T-helper 22 cell (primary cell): ENCODE measurements at places on chromosomes 3 and 15.

DNA sequence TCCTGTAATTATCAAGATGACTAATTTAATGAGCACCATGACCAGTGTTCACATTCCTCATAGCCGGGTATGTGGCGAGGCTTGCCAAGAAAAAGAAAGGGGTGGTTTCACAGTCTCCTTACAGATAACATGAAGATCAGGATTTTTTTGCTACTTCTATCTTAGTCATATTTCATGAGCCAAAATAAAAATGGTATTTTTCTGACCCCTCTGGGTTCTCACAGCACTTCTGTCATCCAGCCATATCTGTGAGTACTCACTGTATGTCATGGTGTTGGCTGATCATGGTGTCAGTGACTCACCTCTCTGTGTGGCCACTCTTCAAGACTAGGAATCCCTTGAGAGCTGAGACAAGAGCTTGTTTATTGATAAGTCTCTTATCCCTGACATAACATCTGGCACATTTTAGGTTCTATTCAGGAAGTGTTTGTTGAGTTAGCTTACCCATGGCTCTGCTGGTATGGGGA lies 130.5 kb upstream of the LMCD1 start:
- DNase-seq = no peak

DNA sequence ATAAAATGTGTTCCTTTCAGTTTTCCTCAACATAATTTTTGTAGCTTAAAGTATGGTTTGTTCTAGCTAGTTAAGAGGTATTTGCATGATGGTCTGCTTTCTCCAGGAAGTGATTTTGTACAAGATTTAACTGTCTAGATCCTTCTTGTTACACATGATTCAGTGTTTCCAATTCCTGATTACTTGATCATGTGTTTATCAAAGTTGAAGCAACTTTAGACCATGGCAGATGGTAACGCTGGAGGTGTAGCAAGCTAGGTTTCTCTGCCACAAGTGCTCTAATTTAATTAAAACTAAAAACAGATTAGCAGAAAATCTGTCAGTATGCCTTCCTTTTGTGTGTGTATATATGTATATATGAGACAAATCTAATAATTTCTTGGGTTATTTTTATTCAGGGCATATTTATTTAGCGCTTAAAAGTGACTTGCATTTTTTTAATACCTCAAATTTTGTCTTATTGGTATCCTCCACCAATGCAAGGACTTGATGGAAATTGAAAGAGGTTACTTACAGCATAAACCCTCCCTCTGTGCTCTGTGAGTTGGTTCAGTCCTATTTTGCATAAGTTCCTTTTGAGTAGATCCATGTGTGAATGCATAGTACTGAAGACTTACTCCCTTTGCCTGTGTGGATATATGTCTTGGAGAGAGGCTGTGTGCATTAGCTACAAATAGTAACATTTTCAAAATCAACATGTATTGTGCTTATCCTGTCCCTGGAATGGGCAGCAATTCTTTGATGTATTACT lies 157.3 kb upstream of the CGNL1 start:
- no peak for DNase-seq

- no peak for DNase-seq
These were observed at the start of gene TRIM71 for GRCh38 chr3:32817558-32818228. Gene TRIM71 (plus strand): TSS chr3:32817997. CDS start chr3:32818081, 84 bp downstream.

DNA sequence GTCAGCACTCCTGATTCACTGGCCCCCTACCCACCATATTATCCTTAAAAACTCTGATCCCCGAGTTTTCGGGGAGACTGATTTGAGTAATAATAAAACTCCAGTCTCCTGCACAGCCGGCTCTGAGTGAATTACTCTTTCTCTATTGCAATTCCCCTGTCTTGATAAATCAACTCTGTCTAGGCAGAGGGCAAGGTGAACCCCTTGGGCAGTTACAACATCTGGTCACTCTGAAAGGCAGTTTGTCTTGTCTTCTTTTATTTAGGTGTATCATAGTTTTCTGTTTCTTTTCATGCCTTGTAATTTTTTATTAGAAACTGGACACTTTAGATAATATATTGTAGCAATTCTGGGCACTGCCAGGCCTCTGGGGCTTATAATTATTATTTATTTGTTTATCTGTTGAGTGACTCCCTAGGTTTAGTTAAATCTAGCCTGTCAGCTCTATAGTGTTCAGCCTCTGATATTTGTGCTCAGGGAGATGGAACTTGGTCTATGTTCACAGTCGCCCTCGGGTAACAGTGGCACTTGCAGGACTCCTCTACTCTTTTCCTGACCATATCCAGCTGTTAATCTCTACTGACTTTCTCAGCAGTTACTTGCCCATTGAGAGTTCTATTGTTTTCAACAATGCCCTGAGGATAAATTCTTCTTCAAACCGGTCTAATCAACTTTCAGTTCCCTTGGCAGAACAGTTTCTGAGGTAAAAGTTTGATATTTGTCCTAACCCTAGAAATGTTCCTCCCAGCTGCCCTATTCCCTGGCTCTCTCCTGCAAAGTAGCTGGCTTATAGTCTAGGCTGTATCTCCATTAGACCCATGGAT lies 15.5 kb upstream of the PLAAT1 start:
- DNase-seq = no peak

DNA sequence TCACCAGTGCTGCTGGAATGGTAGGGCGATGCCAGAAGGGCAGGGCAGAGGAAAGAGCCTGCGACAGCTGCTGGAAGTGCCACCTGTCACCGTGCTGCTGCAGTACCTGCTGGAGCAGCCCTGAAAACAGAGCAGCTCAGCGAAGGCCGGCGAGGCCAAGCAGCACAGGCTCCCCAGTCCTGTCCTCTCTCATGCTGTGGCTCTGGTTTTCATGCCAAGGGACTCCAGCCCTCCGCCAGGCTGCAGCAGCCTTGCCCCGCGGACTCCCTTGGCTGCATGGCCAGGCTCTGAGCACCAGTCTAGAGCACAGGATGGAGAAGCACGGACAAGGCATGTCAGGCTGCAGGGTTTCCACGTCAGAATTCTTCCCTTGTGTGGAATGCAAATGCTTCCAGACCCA lies 43.9 kb downstream of the ADCY5 start:
- no peak for DNase-seq

DNA sequence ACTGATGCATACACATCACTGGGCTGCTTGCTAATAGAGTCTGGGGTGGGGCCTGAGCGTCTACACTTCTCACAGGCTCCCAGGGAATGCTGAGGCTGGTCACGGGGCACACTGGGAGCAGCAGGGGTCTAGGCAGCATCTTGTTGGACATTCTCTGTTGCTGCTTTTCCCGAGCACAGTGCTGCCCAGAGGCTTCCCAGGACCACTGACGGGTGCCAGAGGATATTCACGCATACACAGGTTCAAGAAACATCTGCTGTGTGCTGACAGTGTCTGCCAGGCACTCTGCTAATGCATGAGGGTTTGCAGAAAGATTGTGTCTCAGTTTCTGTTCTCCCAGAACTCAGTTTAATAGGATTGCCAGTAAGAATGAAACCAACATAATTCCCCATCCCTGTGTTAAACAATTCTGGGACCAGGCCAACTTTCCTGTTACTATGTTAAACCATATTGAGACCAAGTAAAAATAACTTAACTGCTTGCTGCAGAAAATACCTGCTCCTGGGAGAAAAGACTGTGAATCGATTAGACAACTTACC lies 23.9 kb upstream of the BCL2L10 start:
- no peak for DNase-seq

DNA sequence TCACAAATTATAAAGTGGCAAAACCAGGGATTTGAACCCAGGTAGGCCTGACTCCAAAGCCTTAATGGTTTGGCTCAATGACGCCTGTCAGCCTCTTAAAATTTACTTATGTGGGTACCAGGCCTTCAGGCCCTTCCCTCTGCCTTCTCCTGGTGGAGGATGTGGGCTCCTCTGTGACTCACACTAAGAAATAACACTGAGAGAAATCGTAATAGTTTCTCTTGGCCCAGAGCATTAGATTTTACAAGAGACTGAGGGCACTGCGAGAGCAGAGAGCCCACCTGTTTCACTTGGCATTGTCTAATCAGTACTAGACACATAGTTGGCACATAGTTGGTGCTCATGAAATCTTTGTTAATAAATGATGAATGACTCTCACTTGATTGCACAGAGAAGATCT lies 505.2 kb downstream of the SHQ1 start:
- no peak for DNase-seq

DNA sequence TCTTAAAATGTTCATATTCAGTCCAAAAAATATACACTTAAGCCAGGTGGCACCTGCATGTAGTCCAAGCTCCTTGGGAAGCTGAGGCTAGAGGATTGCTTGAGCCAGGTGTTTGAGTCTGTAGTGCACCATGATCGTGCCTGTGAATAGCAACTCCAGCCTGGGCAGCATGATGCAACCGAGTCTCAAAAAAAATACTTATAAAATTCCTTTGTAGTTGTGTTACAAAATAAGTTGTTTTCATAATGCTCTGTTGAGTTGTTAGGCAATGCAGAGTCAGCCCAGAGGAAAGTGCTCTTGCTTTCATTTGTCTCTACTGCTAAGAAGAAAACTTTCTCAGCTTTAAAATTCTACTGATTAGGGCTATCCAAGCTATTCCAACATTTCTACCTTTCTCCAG lies 442.8 kb upstream of the ARRDC4 start:
- no peak for DNase-seq
